ENCODE measurements at places on chromosomes 16 and 17.

DNA sequence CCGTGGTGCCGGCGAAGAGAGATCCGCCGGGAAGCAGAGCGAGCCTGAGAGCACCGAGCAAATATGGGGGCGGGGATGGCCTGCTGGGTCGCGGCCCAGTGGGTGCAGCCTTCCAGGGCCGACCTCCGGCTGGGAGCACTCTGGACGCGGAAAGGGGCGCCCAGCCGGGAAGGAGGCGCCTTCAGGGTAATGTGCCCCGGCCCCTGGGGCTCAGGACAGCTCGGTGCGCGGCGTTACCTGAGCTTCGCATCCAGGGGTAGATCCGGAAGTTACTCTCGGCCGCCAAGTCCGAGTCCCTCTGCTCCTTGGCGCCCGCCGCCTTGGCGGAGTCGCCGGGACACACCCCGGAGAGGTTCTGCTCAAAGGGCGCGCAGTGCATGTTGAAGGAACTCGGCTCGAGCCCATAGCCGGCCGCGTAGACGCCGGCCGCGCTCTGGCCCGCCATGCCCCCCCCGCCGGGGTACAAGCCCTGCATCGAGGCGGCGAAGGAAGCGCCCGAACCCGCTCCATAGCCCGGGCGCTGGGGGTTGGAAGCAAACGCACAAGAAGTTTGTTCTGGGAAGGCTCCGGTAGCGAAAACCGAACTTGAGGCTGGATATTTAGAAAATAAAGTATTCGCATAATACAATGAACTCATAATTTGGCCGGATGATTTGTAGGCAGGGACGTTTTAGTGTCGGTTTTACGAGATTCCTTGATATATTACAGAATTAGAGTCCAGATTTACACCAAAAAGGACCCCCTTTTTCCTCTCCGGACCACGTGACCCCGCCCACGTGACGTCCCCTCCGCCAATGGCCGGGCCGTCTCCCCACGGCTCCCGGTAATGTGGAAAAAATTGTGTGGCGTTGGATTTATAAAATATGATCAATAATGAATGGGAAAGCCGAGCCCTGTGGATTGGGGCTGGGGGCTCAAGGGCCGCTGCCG is at the start of gene HOXB7:
HOXB7 (minus strand) TSS at position 736 of the 930 bp plus-strand sequence; CDS start at position 637, 99 bp downstream.
- peak; percentile 71 for DNase-seq

- no peak for DNase-seq
Observed at GRCh38 chr16:1564325-1564724, 30.9 kb downstream of the TMEM204 start.

GRCh38 chr17:73064084-73064938 is 28.2 kb downstream of the SLC39A11 start:
- no peak for DNase-seq

DNA sequence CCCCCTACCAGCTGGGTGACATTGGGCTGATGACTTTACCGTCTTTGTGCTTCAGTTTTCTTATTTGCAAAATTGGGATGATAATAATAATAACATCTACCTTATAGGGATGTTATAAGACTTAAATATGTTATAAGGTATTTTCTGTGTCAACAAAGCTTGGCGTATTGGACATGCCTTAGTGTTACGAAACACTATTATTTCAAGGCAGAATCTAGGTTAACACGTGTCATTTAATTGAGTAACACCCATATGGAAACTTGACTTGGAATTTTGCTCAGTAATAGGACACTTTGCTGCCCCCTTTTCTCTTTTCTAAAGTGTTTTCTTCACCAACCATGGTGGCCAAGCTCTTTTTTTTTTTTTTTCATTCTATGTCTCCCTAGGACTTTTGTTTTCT is 294.2 kb upstream of the SALL1 start:
- no peak for DNase-seq

GRCh38 chr16:1541293-1542165 is 8.1 kb downstream of the TMEM204 start:
- DNase-seq = no peak

DNA sequence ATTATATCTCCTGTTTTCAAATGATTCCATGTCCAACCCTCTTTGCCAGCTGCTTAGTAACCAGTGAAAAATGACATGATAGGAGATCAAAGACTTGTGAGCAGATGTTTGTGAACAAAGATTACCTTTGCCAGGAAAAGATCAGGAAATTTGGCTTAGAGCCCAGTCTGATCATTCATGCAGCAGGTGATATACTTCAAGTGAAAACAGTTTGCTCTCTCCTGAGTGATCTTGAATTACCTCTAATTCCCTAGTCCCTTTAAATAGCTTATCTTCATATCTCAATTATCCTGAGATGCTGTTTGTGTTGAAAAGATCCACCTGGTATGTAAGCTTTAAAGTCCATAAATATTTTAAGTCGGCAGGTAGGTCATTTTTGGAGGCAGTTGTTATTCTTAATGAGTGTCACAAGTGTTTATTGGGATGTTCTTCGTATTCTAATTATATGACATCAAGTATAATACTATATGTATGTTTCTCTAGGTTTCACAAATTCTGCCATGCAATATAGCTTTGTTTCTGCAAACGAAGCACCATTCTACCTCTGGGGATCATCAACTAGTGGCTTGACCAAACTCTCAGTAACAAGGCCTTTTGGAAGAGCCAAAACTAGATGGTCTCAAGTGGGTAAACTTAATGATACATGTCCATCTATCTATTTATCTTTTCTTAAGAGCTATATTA is 13.2 kb upstream of the VPS35L start:
- no peak for DNase-seq

DNA sequence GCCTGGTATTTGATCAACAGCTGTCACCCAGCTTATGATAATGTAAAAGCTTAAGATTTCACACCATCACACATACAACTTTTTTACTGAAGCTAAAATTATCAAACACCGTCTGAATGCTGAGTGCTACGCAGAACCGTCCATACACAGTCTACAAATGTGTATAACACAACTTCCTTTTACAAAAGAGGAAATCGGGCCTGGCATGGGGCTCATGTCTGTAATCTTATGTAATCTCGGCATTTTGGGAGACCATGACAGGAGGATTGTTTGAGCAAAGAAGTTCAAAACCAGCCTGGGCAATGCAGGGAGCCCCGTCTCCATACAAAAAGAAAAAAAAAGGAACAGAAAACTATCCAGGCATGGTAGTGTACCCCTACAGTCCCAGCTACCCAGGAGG is 19.6 kb upstream of the QRICH2 start:
- DNase-seq = no peak

DNA sequence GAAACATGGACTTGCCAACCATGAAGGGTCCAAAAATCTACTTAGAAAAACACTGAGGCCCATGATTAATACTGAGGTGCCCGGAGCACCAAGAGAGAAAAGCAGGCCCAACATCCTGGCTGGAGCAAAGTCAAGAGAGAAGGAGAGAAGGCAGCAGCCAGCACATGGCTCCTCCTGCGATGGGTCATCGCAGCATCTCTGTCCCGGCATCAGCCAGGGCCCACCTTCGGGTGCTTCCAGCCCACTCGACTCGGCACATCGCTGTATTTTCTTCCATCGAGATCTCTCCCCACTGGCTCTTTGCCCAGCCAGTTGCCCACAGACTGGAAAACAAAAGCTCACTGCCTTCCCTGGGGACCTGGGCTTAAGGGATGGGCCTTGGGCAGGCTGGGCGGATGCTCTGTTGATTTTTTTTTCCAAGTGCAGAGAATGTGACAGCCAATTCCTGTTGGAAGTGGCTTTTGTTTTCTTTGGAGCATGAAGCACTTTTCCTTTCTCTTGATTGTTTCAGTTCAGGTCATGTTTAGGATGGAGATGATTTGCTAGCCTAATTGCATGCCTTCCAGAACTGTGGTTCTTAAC is 58.1 kb downstream of the CYB5B start:
- DNase-seq = no peak

Data from 8988T (cell line).